GM12878 (cell line): ENCODE measurements at places on chromosomes 1 and 21. TPM values are rescaled to one million over a fixed set of nuclear protein-coding genes. Genes with fewer than 3 reads are reported as not detected.

The RRP15 gene
- 21.0 and 21.2 TPM in 2 replicates for total RNA-seq

GRCh38 chr1:233584376-233584775 lies 29.5 kb upstream of the KCNK1 start:
- H3K27ac ChIP-seq, result no peak overlapping the region
- DNase-seq, result no peak
- H3K4me1 ChIP-seq, result peaks cover 5% of the 10 kb centered on the region; the same call in 1 of the 2 replicates
- no peaks in the 10 kb centered on the region for H3K36me3 ChIP-seq
- H3K4me3 ChIP-seq, result no peak overlapping the region

DNA sequence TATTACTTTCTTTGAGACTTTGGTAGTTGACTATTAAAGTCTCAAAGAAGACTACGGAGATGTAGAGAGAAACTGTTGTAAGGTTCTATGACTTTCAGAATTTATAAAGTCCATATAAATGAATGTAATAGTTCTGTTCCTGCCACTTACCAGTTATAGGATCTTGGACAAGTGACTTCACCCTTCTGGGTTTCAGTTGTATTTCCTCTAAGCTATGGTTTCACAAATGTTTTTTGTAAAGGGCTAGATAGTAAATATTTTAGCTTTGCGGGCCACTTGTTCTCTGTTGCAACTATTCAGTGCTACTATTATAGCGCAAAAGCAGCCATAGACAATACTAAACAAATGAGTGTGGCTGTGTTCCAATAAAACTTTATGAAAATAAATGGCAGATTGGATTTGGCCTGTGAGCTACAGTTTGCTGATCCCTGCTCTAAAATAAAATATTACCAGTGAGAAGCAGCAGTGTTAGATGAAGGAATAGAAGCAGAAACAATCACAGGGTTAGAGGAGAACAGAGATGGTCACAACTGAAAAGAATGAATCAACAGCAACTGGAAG lies 14.7 kb downstream of the ZMPSTE24 start:
- H3K4me1 ChIP-seq, result peaks cover 5% of the 10 kb centered on the region; the same call in 1 of the 2 replicates
- H3K36me3 ChIP-seq, result peaks cover 17% of the 10 kb centered on the region
- H3K4me3 ChIP-seq, result no peak overlapping the region; the same call in 1 of the 2 replicates
- no peak overlapping the region; the same call in 1 of the 2 replicates for H3K27ac ChIP-seq
- no peaks in the 10 kb centered on the region for H3K27me3 ChIP-seq
- DNase-seq, result no peak

GRCh38 chr1:17156108-17156507 lies 36.9 kb upstream of the PADI2 start:
- no peaks in the 10 kb centered on the region for H3K4me1 ChIP-seq
- no peaks in the 10 kb centered on the region for H3K27me3 ChIP-seq
- peak; percentile 36 for DNase-seq
- no peak overlapping the region for H3K27ac ChIP-seq

- H3K4me1 ChIP-seq, result no peaks in the 10 kb centered on the region
- peaks cover 11% of the 10 kb centered on the region; the same call in 1 of the 2 replicates for H3K36me3 ChIP-seq
- DNase-seq, result no peak
- no peak overlapping the region for H3K4me3 ChIP-seq
- no peak overlapping the region for H3K27ac ChIP-seq
- H3K27me3 ChIP-seq, result no peaks in the 10 kb centered on the region
Measured at GRCh38 chr21:46203203-46203600, 18.9 kb upstream of the SPATC1L start.

- no peaks in the 10 kb centered on the region for H3K27me3 ChIP-seq
- no peak overlapping the region for H3K4me3 ChIP-seq
- no peaks in the 10 kb centered on the region for H3K36me3 ChIP-seq
- H3K4me1 ChIP-seq, result no peaks in the 10 kb centered on the region
- no peak overlapping the region for H3K27ac ChIP-seq
Measured at GRCh38 chr1:119136401-119136800, 4.1 kb downstream of the WARS2 start.

DNA sequence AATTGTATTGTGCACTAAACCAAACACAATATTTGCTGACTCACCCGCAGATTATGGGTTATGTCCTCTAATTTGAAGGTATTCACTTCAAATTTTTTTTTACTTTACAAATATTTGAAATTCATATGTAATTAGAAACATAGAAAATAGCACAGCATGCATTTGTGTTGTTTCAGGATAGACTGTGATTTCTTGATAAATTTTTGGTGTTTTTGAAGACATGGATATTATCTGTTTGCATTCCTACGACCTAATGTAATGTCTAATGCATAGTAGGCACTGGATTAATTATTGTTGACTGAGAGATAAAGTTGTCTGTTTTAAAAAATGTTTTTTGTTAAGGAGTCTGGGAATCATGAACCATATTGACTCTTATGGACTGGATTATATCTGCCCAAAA lies 850.2 kb downstream of the BRINP3 start:
- H3K27me3 ChIP-seq, result no peaks in the 10 kb centered on the region
- no peak for DNase-seq
- H3K4me3 ChIP-seq, result no peak overlapping the region
- no peaks in the 10 kb centered on the region for H3K36me3 ChIP-seq
- H3K4me1 ChIP-seq, result no peaks in the 10 kb centered on the region

The CENPF gene
- total RNA-seq, result 73.1 and 85.0 TPM in 2 replicates

DNA sequence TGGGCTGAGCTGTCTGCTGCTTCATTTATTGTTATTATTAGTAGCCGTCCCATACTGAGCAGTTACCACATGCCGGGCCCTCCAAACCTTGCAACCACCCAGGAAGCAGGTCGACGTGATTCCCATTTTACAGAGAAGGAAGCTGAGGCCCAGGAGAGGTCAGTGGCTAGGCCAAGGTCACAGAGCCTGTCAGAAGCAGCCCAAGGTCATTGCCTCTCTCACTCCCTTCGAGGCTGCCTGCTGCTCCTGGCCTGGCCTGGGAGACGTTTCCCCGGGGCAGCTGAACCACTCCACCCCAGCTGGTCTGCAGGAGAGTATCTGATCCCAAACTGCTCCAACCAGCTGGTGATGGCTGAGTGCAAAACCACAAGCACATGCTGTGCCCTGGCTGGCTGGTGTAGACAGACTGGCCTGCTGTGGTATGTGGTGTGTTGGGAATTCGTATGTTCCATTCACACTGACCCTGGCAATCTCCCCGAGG lies 6.5 kb downstream of the PADI4 start:
- no peak for DNase-seq
- no peaks in the 10 kb centered on the region for H3K27me3 ChIP-seq
- H3K36me3 ChIP-seq, result no peaks in the 10 kb centered on the region
- no peak overlapping the region for H3K4me3 ChIP-seq
- no peak overlapping the region for H3K27ac ChIP-seq

DNA sequence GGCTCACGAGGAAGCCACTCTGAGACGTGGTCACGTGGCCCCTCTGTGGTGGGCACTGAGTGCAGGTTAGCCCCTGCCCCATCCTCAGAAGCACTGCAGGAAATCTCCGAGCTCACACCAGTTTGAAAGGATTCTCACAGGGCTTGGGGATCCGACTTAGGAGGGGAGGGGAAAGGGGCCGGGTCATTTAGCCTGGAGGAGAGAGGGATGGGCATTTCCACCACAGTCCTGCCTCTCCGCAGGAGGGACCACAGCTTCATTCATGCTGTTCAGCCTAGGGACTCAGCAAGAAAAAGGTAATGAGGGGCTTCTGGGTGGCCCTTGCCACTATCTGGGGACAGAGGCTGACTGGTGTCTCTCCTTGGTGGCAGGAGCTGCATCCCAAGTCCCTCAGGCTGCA lies 126.5 kb downstream of the NPHP4 start:
- no peaks in the 10 kb centered on the region for H3K4me1 ChIP-seq
- DNase-seq, result no peak
- H3K27ac ChIP-seq, result no peak overlapping the region
- no peak overlapping the region for H3K4me3 ChIP-seq
- no peaks in the 10 kb centered on the region for H3K27me3 ChIP-seq

GRCh38 chr1:41765152-41765551 lies 153.6 kb downstream of the HIVEP3 start:
- H3K4me1 ChIP-seq, result peaks cover 28% of the 10 kb centered on the region
- no peaks in the 10 kb centered on the region for H3K27me3 ChIP-seq

- no peaks in the 10 kb centered on the region for H3K27me3 ChIP-seq
- no peak for DNase-seq
- H3K36me3 ChIP-seq, result peaks cover 19% of the 10 kb centered on the region
- H3K4me1 ChIP-seq, result peaks cover 5% of the 10 kb centered on the region; the same call in 1 of the 2 replicates
Measured at GRCh38 chr1:156740237-156740740, 599 bp downstream of the MRPL24 start.

- no peak overlapping the region for H3K4me3 ChIP-seq
- H3K4me1 ChIP-seq, result no peaks in the 10 kb centered on the region
- H3K36me3 ChIP-seq, result no peaks in the 10 kb centered on the region
- no peak for DNase-seq
Measured at GRCh38 chr21:17460094-17460493, 52.7 kb upstream of the CXADR start.

DNA sequence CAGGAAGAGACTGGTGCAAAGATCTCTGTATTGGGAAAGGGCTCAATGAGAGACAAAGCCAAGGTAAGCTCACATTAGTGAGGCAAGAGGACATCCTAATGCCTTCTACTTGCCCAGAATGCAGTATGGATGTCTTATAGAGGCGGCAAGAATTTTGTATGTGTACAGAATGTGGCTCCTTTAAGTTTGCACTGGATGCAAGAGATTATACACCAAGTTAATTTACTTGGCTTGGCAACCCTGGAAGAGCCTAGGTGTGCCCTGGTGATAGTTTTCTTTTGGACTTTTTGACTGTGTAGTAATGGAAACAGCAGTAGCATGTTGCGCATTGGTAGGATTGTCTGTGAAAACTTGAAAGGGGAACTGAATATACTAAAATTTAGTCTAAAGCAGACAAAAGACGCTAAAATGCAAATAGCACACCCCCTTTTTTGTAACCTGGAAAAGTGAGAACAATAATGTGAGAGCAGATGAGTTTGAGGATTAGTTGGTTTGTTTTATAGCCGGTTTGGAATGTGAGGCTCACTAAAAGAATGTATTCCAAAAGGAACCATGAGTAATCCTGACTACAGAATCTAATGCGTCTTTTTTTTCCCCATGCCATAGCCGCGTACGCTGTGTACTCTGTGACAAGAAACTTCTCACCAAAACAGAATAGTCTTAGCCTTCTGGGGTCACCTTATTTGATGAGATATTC lies 18.1 kb downstream of the KHDRBS1 start:
- no peak overlapping the region for H3K27ac ChIP-seq
- H3K36me3 ChIP-seq, result peaks cover 43% of the 10 kb centered on the region
- no peaks in the 10 kb centered on the region for H3K27me3 ChIP-seq
- peaks cover 6% of the 10 kb centered on the region for H3K4me1 ChIP-seq
- H3K4me3 ChIP-seq, result no peak overlapping the region

GRCh38 chr1:228083871-228084278 lies 1.4 kb downstream of the ARF1 start:
- H3K27ac ChIP-seq, result peak overlapping the region; percentile 96
- no peak for DNase-seq
- H3K4me1 ChIP-seq, result peaks cover 47% of the 10 kb centered on the region
- H3K36me3 ChIP-seq, result peaks cover 4% of the 10 kb centered on the region; the same call in 1 of the 2 replicates

DNA sequence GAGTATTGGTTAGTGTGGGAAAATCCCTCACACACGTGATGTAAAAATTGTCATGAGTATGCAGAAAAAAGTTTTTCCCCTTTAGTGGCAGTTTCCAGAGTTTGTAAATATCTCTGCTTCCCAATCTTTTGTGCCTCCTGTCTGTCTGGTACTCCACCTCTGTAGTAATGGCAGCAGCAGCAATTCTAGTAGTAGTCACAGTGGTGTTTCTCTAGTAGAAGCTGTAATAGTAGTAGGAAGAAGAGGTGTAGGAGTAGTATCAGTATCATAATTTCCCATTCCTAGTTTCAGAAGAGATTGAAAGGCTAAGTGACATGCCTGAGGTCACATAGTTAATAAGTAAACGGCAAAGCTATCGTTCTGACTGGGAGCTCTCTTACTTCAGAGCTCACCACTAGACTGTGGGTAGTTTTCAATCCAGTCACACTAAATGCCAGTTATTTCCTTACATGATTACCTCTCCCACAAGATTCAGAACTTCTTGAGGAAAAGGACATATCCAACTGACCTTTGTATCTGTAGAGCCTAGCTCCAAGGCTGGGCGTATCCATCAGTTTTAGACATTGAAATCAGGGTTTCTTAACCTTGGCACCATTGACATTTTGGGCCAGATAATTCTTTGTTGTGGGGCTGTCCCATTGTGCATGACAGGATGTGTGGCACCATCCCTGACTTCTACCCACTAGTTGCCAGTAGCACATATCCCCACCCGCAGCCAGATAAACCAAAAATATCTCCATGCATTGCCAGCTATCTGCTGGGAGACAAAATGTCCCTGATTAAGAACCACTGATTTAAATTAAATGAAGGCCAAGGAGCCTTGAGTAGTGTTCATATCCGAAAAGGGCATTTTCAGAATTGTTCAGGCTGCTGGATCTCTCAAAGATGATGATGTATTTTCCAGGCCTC lies 135.9 kb downstream of the FGGY start:
- peak; percentile 69 for DNase-seq
- peak overlapping the region; percentile 53; the same call in 1 of the 2 replicates for H3K27ac ChIP-seq
- no peaks in the 10 kb centered on the region for H3K36me3 ChIP-seq
- no peaks in the 10 kb centered on the region for H3K27me3 ChIP-seq
